ENCODE measurements at places on chromosomes 1 and 21. TPM values are rescaled to one million over a fixed set of nuclear protein-coding genes. Genes with fewer than 3 reads are reported as not detected.

The MYOM3 gene
- 18.0 TPM for polyA plus RNA-seq

The OR2T35 gene
- not detected for polyA plus RNA-seq

The PGLYRP4 gene
- not detected for polyA plus RNA-seq

The SLC39A1 gene
- polyA plus RNA-seq, result 94.0 TPM

The GART gene
- 83.2 TPM for polyA plus RNA-seq

The NPR1 gene
- 72.5 TPM for polyA plus RNA-seq

The ST3GAL3 gene
- 19.2 TPM for polyA plus RNA-seq

All from renal pelvis (tissue), 12 donors.